HuH-7.5 (cell line): ENCODE measurements at places on chromosomes 5 and 9.
A peak's percentile ranks its signal among the peaks of the same experiment; 100 is the strongest.

DNA sequence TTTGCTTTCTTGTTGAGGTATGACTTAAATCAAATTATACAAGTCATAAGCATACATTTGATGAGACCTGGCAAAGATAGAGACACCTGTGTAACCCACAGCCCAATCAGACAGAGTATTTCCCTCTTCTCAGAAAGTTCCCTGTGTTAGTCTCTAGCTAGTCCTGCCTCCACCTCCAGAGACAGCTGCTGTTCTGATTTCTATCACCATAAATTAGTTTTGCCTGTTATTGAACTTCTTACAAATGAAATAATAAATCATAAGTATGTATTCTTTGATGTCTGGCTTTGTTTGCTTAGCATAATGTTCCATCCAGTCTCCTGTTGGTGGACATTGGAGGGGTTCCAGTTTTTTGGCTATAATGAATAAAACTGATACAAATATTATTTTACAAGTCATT is 194.5 kb downstream of the ICE1 start:
- DNase-seq, result no peak

- DNase-seq, result peak; percentile 47
These were observed 601 bp upstream of the FAF2 start for GRCh38 chr5:176447591-176447977.

- DNase-seq, result no peak
These were observed 106.2 kb upstream of the TXNDC8 start for GRCh38 chr9:110443866-110444220.

- no peak for DNase-seq
These were observed 60.6 kb upstream of the IRX1 start for GRCh38 chr5:3534997-3535396.

DNA sequence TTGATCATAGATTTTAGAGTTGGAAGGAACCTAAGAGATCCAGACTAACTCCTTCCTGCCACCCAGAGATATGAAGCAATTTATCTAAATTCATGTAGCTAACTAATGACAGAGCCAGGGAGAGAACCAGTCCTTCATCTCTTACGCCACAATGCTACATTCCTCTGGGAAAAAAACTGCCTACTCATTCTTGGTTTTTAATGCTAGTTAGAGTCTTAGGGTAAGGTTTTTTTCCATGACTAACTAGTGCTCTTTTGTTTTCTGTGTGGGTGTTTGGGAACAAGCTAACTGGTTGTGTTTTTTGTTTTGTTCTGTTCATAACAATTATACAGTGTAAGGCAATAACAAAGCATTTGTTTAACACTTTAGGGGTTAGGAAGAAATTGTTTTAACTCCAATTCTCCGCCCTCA is 52.4 kb downstream of the SLC44A1 start:
- no peak for DNase-seq

DNA sequence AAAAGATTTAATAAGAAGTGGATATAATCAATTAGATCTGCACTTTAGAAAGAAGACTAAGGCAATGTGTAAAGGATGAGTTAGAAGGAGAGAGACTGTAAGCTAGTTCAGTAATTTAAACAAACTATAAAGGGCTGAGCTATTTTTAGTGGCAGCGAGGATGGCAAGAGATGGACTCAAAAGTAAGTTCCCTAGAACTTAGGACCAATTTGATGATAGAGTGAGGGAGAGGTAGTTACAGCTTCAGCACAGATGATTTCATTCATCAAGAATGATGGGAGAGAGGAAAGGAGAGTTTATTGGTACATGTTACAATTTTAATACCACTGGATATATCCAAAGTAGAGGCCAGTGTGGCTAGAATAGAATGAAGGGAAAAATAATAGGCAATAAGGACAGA is 19.1 kb downstream of the NADK2 start:
- no peak for DNase-seq

DNA sequence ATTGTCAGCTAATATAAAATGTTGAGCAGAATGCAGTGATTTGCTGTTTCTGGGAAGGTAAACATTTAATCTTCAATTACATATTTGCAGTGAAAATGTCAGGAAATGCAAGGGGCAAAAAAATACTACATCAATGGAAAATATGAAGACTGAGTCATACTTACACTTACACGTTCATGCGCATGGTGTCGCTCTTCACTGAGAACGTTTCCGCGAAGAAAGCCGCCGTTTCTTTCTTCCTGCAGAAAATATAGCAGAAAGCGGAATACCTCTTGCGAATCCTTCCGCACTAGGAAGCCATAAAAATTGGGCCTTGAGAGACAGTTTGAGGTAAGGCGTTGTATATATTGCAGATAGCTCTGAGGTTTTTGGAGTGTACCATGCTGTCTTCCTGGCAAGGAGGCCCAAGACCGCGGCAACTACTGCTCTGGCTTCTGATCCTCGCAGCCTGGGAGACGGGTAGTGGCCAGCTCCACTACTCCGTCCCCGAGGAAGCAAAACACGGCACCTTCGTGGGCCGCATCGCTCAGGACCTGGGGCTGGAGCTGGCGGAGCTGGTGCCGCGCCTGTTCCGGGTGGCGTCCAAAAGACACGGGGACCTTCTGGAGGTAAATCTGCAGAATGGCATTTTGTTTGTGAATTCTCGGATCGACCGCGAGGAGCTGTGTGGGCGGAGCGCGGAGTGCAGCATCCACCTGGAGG is at the start of gene PCDHA13:
Gene PCDHA13, plus strand, starts transcription at position 236 of the 702 bp plus-strand sequence. Its CDS starts 145 bp downstream, at position 381.
- DNase-seq, result no peak

DNA sequence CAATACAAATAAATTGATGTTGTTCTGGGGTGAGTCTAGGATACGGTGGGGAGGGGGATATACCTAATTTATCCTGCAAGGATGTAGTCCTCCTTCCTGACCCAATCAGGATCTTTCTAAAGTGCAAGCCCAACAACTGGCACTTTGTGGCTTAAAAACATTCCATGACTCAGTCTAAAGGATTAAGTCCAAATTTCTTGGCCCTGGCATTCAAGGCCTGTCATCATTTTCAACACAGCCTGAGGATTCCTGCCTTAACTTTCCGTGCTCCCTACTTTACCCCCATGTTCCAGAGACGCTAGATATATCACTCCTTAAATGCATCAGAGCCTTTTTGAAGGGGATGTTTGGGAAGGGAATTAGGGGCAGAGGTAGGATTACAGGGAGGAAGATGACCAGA is 1.0 kb downstream of the FAM221B start:
- no peak for DNase-seq

DNA sequence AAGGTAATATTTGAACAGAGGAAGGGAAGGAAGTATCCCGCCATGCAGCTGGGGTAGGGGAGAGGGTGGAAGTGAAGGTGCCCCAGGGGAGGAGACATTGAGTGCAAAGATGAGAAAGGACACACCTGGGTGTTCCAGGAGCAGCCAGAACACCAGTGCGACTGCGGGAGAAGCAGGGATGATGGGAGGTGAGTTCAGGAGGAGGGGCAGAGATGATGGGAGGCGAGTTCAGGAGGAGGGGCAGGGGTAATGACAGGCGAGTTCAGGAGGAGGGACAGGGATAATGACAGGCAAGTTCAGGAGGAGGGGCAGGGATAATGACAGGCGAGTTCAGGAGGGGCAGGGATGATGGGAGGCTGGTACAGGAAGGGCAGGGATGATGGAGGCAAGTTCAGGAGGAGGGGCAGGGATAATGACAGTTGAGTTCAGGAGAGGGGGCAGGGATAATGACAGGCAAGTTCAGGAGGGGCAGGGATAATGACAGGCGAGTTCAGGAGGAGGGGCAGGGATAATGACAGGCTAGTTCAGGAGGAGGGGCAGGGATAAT is 17.2 kb upstream of the SPOCK1 start:
- DNase-seq, result no peak

DNA sequence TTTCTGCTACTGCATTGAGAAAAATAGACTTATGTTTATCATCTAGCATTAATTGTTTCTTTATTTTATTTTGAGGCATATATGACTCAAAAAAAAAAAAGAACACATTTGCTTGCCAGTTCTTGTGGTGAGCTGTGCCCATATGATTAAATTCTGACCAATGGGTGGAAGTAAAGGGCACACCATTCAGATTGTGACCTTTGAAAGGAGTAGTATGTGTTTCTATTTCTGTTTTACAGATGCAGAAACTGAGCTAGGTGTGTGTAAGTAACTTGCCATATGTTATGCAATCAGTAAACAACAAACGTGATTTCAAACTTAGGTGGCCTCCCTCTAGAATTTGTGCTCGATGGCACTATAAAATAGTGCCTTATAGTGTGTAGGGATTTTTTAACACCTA is 368.1 kb upstream of the EDIL3 start:
- DNase-seq, result no peak

DNA sequence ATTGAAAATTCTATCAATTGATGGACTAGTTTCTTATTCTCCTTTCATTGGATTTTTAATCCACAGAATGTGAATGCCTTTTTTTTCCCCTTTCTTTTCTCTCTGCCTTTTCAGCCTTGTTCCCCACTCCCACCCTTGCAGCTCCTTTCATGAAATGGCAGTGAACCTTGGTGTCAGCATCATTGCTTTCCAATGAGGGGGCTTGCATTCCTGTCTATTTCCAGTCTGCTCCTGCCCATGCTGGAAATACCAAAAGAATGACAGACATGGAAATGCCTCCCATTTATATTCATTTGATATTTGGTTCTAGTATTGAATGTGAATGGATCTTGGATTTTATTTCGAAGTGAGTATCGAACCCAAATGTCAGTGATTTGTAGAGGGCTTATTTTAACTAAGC is 162.7 kb upstream of the SGCD start:
- DNase-seq, result no peak

- DNase-seq, result no peak
These were observed 775.6 kb downstream of the NR2F1-AS1 start for GRCh38 chr5:92805446-92805845.

- DNase-seq, result no peak
These were observed 603 bp downstream of the SAXO1 start for GRCh38 chr9:19032406-19032805.

- DNase-seq, result no peak
These were observed 289.6 kb downstream of the KIF4B start for GRCh38 chr5:155303120-155303519.

DNA sequence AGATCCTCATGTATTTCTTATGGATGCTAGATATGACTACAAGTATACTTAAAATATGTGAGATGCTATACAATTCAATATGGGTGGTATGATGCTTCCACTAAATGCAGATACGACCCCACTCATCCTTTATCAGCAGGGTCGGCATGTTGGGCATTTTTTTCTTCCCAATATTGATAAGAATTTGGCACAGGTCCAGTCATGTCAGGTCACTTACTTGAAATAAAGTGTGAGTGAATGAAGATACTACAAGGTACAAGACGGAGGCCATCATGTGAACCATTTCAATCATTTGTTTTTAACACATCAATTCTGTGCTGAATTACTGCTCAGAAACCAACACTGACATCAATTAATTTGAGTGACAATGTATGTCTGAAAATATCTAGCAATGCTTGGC is 146.9 kb upstream of the GNA14 start:
- no peak for DNase-seq

GRCh38 chr9:136363949-136364748 is 605 bp upstream of the DNLZ start:
- no peak for DNase-seq

DNA sequence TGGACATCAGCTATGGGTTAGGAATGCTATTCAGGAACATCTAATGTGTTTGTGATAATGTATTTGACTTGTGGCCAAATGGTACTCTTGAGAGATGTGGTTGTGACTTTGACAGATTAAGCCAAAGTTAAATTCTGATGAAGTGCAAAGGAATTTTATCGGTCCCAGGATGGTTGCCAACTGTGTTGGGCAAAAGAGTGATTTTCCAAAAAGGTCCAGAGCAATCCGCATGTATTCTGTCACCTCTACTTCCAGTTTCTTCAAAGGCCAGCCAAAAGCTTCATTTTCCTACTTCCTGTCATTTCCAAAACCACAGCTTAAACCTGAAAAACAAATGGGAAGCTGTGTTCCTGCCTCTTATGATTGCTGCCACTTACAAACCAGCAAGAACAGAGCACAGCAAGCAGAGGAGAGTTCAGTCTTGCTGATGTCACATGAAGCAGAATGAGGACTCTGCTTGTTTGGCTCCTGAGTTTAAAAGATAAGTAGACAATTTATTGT is 59.8 kb downstream of the MARCHF3 start:
- DNase-seq, result no peak

DNA sequence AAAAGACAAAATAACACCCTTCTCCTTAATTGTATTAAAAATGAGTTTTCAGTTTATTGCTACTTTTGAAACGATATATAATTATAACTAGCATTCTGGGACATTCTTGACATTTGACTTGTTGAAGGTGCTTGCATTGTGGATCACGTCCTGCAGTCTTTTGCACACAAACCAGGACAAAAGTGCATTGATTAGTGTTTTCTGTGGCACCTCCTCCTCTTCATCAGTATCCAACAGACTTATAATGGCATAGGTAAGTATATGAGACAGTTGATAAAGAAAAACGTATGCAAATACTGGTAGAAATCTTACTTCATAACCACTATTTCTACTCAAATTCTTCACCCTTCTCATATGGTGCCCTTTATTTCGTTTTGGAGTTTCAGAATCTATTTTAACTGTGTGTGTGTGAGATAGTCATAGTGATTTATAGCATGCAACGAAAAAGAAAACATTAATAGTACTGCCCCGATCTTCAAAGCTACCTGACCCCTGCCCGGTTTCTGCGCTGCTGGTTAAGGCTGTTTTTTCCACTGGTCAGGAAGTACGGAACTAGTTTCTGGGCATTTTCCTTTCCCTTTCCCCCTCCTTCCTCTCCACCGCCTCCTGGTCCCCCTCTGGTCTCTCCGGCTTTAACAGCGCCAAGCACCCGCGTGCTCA is 639 bp upstream of the RASA1 start:
- no peak for DNase-seq

DNA sequence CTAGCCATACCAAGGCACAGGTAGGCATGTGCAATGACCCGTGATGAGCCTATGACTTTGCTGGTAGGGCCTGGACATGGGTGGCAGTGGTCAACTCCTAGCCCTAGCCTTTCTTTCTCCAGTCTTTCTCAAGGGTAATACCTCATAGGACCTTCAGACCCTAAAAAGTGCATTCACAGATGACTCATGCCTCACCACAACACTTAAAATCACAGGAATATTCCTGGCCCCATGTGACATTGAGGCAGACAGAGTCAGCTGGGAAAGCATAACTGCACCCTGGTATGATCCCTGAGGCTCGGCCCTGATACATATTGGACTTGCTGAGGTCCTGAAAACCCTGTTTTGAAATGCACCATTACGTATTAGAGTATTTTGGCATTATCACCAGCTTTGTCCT is 449.5 kb downstream of the HINT1 start:
- no peak for DNase-seq

GRCh38 chr5:126462239-126463014 is 39.2 kb downstream of the GRAMD2B start:
- no peak for DNase-seq

- no peak for DNase-seq
These were observed 18.8 kb downstream of the GLE1 start for GRCh38 chr9:128523199-128523925.
